ENCODE measurements at places on chromosomes 2 and 18. TPM values are rescaled to one million over a fixed set of nuclear protein-coding genes. Genes with fewer than 3 reads are reported as not detected.
A peak's percentile ranks its signal among the peaks of the same experiment; 100 is the strongest.

DNA sequence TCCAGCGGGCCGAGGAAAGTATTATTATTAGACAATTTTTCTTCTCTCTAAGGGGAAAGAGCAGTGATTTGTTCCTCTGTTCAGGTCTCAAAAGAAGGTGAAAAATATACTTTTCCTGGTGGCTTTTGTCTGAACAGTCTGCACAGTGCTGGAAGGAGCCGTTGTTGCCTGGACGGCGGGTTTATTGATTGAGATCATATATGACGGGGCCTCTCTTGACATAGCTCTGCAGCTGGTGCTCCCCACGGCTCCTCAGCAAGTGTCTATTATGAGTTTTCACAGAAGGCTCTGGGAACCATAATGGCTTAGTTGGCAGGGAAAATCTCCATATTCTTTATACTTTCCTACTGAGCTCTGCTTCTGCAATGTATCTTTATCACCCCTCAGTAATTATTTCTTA lies 42.9 kb downstream of the FSHR start:
- no peaks in the 10 kb centered on the region for H3K36me3 ChIP-seq
- DNase-seq, result no peak
- H3K27me3 ChIP-seq, result no peaks in the 10 kb centered on the region

DNA sequence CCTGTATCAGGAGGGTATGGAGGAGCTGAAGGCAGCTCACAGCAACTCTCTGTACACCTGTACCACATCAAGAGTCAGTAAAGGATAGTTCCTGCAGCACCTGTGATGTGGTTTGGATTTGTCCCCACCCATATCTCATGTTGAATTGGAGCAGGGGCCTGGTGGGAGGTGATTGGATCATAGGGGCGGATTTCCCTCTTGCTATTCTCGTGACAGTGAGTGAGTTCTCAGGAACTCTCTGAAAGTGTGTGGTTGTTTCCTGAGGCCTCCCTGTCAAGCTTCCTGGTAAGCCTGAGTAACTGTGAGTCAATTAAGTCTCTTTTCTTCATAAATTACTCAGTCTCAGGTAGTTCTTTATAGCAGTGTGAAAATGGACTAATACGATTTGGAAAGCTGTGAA lies 28.9 kb downstream of the OSBPL1A start:
- H3K4me3 ChIP-seq, result no peak overlapping the region
- DNase-seq, result peak; percentile 20
- H3K27ac ChIP-seq, result no peak overlapping the region
- no peaks in the 10 kb centered on the region for H3K27me3 ChIP-seq
- H3K36me3 ChIP-seq, result peaks cover 2% of the 10 kb centered on the region

DNA sequence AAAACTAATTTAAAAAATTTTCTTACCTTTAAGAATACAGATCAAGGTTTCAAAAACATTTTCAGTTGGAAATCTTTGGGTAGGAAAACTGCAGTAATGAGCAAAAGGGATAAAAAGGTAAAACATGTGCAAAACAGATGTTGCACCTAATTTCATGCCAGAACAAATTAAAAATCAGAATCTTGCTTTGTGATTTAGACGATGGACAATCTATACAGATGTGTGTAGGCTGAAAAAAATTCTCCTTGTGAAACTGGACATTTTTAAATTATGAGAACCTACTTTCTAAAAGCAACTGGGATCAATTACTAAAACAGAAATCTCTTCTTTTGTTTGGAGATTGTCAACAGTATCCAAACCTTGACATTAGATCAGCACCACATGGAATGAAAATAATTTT lies 183.2 kb upstream of the ITGA4 start:
- no peaks in the 10 kb centered on the region for H3K4me1 ChIP-seq
- no peaks in the 10 kb centered on the region for H3K27me3 ChIP-seq
- no peak overlapping the region for H3K27ac ChIP-seq
- DNase-seq, result no peak
- H3K4me3 ChIP-seq, result no peak overlapping the region

GRCh38 chr2:241980193-241980592 lies 110.7 kb downstream of the RTP5 start:
- DNase-seq, result no peak
- no peaks in the 10 kb centered on the region for H3K4me1 ChIP-seq
- peaks cover 6% of the 10 kb centered on the region for H3K27me3 ChIP-seq

DNA sequence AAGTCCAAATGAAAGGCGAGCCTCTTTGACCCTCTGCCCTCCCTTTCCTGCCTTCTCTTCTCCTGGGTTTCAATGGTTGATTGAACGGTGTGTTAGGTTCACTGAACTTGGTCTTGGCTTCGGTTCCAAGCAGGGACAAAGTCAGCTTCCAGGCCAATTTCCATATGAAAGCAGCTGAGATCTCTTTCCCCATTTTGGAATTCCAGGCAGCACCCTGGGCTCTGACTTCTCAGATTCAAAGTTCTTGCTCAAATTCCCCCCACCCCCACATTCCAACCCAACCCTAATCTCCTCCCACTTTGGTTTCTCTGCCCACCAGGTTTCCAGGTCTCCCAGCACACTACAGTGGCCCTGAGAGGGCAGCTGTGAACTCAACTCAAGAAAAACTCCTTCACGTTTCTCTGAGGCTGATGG lies 231.0 kb downstream of the INSIG2 start:
- no peak overlapping the region for H3K27ac ChIP-seq
- no peaks in the 10 kb centered on the region for H3K4me1 ChIP-seq
- no peaks in the 10 kb centered on the region for H3K36me3 ChIP-seq
- no peak for DNase-seq
- no peak overlapping the region for H3K4me3 ChIP-seq

GALNT1 gene
- 43.9 TPM for total RNA-seq

DNA sequence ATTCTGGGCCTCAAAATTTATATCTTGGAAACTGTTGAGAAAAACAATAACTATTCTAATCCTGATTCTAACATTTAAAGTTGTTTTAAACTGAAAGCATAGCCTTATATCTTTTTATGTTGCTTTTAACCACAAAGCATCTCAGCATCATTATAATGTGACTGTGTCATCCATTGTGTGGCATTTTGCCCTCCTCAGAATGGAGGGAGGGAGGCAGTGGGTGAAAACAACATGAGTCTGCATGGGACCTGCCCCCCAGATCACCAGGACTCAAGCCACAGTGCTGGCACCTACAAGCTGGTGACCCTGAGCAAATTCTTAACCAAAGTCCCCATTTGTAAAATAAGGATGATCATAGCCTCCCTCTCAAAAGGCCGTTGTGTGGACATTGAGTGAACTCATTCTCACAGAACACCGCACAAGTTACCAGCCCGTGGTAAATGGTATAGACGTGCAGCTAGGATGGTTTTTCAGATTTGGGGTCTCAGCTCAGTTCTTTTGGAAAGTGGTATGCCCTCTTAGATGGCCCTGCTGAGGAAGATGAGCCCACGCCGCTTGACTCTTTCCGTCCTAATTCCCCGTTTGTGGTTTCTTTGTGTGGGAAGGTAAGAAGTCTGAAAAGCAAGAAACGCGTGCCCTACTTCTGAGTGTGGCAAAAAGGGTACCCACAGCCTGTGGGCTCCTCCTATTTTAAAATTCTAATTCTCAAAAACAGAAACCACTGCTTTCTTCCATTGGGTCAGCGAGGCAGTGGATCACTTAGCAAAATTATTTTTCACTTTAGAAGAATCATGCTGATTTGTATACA lies 305.0 kb upstream of the ID2 start:
- no peaks in the 10 kb centered on the region for H3K27me3 ChIP-seq
- DNase-seq, result no peak
- H3K4me3 ChIP-seq, result no peak overlapping the region

DNA sequence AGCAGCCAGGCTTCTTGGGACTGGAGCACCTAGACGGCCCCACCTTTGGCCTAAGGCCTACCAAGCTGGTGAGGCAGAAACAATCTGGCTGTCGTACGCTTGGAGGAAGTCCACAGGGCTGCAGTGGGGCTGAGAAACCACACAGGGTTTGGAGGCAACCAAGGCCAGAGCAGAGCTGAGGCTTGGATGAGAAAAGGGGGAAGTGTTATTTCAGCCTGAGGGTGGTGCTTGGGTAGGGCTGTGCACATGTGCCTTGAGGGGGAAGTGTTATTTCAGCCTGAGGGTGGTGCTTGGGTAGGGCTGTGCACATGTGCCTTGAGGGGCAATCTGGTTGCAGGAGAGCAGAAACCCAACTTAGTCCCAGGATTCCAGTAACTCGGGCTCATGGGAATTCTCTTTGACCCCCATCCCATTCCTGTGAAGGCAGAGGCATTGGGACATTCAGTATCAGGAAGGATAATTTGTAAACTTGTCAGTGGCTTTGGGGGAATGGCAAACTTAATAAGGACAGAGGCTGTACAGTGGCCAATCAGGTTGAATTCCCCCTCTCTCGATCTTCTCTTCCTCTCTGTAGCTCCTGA lies 971 bp upstream of the FBXO41 start:
- H3K4me1 ChIP-seq, result peaks cover 3% of the 10 kb centered on the region
- no peak overlapping the region for H3K27ac ChIP-seq
- H3K4me3 ChIP-seq, result no peak overlapping the region
- no peaks in the 10 kb centered on the region for H3K36me3 ChIP-seq

PLGLB2 gene
- total RNA-seq, result 0.72 TPM

DNA sequence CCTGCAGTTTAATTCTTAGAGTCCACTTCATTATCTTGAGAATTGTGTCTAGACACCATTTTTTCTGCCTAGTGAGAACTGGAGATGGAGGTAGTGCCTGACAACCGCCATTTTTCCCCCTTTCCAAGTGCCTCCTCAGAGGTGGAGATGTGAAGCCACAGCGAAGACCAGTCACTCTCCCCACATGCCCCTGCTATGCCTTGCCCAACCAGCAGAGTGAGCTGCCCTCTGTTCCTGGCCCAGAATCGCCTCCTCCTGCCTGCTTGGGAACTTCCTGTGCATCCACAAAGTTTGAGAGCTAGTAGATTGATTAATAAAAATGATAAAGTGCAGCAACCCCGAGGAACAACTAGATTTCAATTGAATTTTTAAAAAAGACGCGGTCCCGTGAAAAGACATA lies 123.3 kb downstream of the CLIP4 start:
- H3K36me3 ChIP-seq, result no peaks in the 10 kb centered on the region
- no peak overlapping the region for H3K4me3 ChIP-seq
- peak; percentile 17 for DNase-seq
- H3K27ac ChIP-seq, result no peak overlapping the region
- 0 out of 2 replicates have a peak, but pooled peaks cover 3% of the 10 kb centered on the region for H3K4me1 ChIP-seq
- peaks cover 54% of the 10 kb centered on the region for H3K27me3 ChIP-seq

DNA sequence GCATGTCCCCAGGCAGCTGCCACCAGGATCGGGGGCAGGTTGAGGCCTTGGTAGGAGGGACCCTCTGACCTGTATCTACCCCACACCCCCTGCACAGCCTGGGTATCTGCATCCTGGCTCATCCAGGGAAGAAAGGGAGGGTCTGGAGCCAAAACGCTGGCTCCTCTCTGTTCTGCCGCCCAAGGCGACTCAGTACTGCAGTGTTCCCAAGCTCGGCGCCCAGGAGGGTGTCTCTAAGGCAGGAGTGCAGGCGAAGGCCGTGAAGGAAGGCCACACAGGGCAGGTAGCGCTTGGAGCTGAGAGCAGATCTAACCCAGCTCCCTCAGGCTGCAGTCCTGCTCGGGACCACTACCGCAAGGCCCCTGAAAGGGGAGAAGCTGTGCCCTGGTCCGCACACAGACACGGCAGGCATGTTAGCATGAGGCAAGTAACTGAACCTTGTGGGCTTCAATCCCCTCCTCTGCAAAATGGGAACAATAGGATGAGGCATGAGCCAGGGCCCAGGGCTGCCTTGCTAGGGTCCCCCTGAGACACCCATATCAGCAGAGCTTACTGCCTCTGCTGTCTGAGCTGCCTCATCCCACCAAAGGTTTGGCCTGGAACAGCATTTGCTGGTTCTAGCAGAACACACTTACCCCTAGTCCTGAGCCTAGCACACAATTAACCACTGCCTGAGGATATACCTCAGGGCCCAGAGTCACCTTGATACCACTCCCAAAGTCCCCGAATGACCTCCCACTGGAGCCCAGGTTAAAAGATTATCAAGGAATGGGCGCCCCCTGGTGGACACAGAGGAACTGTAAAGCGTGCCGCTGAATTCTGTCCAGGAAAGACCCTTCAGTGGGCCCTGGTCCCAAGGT lies 6.5 kb downstream of the PTMA start:
- no peak overlapping the region for H3K4me3 ChIP-seq
- no peak for DNase-seq
- H3K36me3 ChIP-seq, result peaks cover 18% of the 10 kb centered on the region

DNA sequence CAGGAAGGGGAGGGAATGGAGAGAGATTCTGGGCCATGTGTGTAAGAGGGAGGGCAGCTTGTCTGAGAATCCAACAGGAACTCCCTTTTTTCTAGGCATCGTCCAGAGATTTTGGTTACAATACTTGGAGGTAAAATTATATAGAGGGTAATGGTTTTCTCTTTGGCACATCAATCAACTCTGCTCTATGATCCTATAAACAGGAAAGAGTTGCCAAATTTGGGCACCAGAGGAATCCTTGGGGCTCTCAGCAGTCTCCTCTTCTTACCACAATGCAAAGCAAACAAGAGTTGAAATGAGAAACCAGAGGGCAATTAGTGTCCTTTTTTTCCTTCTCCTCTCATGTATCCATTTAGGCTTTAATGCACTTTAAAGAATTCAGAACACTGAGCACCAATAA lies 243.4 kb downstream of the SLC8A1 start:
- H3K4me3 ChIP-seq, result no peak overlapping the region
- no peaks in the 10 kb centered on the region for H3K27me3 ChIP-seq
- no peaks in the 10 kb centered on the region for H3K36me3 ChIP-seq

DNA sequence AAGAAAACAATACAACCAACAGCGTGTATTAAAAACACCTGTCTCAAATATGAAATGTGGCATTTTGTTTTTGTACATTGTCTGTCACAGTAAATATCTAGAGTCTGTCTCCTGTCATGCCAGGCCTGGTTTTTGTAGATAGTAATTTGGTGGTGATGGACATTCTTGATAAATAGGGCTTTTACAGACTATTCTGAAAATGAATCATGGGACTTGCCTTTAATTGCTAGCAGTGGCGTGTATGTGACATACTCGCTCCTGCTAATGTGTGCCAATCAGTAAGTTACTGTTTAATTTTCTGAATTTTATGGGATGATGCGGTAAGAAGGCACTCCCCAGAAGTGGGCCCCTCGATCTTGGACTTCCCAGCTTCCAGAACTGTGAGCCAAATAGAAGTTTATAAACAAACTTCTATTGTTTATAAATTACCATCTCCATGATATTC lies 83.7 kb downstream of the TANC1 start:
- H3K4me1 ChIP-seq, result peaks cover 24% of the 10 kb centered on the region
- H3K27ac ChIP-seq, result no peak overlapping the region
- peaks cover 2% of the 10 kb centered on the region for H3K36me3 ChIP-seq
- peak; percentile 49 for DNase-seq
- H3K4me3 ChIP-seq, result no peak overlapping the region

FLACC1 gene
- 0.56 TPM for total RNA-seq

GRCh38 chr2:68062680-68063387 lies at the start of gene C1D:
Gene C1D (minus strand): TSS chr2:68063004. CDS start chr2:68047310, 15,694 bp downstream.
- no peaks in the 10 kb centered on the region for H3K4me1 ChIP-seq
- H3K36me3 ChIP-seq, result no peaks in the 10 kb centered on the region
- H3K27ac ChIP-seq, result peak within 1 kb of the TSS; percentile 84
- H3K27me3 ChIP-seq, result no peaks in the 10 kb centered on the region

MYO3B gene
- total RNA-seq, result not detected

- no peaks in the 10 kb centered on the region for H3K36me3 ChIP-seq
- H3K4me3 ChIP-seq, result no peak overlapping the region
- DNase-seq, result no peak
- no peak overlapping the region for H3K27ac ChIP-seq
Measured at GRCh38 chr2:177914247-177914646, 158.3 kb downstream of the PDE11A start.

ALPI gene
- total RNA-seq, result not detected

- peaks cover 23% of the 10 kb centered on the region for H3K36me3 ChIP-seq
- peak; percentile 75 for DNase-seq
- peaks cover 7% of the 10 kb centered on the region for H3K4me1 ChIP-seq
- peak overlapping the region; percentile 15 for H3K27ac ChIP-seq
- no peaks in the 10 kb centered on the region for H3K27me3 ChIP-seq
Measured at GRCh38 chr2:231104115-231104713, 20.6 kb downstream of the HTR2B start.

All from IMR-90 (cell line).